ENCODE measurements at places on chromosomes 7 and 10.
A peak's percentile ranks its signal among the peaks of the same experiment; 100 is the strongest.

DNA sequence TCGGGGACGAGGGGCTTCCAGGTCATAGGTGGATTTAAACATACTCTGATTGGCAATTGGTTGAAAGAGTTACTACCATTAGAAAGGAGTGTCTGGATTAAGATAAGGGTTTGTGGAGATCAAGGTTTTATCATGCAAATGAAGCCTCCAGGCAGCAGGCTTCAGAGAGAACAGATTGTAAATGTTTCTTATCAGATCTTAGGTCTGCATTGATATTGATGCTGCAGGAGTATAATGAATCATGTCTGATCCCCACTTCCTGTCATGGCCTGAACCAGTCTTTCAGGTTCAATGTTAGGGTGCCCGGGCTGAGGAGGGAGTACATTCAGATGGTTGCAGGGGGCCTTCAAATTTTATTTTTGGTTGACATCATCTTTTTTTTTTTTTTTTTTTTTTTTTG lies 51.4 kb downstream of the SH3PXD2A start:
- DNase-seq, result no peak

DNA sequence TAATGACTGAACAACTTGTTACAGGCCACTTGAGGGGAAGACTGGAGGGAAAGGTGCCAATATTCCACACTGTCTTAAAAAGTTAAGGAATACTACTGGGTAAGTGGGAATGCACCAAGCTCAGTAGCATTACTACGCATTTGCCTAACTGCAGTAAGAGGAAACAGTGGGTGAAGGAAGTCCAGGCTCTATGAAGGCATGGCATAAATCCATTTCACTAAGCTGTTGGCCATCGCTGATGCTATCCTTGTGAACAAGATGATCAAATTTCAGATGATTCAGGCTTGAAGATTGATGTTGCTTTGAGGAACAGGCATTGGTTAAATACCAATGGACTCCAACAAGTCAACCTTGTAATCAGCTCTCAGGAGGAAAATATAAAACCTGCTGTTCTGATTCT lies 44.2 kb upstream of the TES start:
- DNase-seq, result no peak

- no peak for DNase-seq
Observed at GRCh38 chr7:84043661-84044191, 150.9 kb downstream of the SEMA3A start.

DNA sequence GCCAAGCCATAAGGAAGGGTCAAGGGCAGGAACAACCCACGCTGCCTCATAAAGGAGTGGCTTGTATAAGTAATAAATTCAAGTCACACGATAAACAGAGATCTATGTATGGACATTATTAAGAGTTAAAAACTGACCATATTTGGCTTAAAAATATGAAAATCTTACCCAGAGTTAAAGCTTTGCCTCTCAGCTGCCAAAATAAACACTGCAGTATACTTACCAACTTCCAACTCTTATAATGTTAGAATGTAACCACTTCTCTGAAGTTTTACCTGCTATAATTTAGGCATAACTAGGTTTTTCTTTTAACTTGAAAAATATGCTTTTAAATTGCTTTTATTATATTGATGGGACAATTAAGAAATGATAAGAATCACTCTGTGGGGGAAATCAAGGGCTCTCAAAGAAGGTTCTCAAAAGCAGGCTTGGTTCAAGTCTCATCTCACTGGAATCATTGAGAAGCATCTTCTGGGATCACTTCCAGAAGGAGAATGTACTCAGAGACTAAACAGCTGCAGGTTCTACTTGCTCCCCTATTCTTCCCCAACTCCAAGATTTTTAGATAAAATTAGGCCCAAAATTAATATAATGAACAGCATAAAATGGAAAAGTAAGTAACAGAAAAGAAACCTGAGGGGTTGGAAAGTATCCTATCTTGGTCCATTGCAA lies 16.1 kb upstream of the CAV2 start:
- no peak for DNase-seq

DNA sequence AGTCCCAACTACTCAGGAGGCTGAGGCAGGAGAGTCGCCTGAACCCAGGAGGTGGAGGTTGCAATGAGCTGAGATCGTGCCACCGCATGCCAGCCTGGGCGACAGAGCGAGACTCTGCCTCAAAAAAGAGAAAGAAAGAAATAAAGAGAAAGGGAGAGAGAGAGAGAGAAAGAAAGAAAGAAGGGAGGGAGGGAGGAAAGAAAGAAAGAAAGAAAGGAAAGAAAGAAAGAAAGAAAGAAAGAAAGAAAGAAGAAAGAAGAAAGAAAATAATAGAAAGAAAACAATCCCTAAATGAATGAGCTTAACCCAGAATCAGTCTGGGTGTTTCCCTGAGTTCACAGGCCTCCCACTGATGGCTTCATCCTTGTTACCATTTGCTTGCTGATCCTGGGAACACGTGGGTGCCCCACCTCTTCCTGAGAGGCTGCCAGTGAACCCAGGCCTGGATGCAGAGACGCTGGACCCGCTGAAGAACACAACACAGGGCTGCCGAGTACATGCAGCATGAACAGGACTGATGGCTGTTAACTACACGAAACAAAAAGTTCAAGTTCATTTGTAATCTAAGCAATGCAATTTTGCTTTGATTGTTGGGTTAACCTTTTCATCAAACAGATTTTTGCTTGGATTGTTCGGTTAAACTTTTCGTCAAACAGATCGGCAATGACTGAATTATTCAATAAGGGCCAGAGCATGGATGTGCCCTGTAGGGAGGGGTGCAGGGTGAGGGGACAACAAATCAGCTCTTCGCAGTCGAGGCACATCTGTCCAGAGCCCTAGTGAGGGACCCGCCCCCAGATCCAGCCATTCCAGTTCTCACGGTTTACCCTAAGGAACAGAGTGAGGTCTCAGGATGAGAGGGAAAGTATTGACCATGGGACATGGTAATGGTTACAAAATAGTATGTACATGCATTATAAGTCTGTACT lies 11.5 kb downstream of the NPFFR1 start:
- DNase-seq, result no peak

GRCh38 chr7:99839287-99840021 lies 11.6 kb downstream of the CYP3A43 start:
- DNase-seq, result no peak

- no peak for DNase-seq
Observed at GRCh38 chr10:77024461-77024860, 613.1 kb downstream of the KCNMA1 start.

GRCh38 chr10:3281941-3282673 lies 109.5 kb upstream of the PITRM1 start:
- DNase-seq, result no peak

DNA sequence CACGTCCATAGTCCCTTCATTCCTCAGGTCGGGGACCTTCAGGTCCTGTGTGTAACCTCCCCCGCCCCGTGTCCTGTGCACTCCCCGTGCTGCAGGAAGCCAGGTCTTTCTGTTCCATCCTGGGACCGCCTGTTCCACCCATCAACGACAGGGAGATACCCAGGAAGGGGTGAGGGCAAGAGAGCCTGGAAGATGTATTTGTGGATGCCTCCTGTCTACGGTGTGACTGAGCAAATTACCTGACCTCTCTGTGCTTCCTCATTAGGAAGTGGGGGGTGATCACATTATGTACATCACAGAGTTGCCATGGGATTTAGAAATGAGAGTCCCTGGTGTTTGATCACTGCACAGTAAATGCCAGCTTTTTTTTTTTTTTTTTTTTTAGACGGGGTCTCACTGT lies 46.3 kb downstream of the GRID2IP start:
- no peak for DNase-seq

DNA sequence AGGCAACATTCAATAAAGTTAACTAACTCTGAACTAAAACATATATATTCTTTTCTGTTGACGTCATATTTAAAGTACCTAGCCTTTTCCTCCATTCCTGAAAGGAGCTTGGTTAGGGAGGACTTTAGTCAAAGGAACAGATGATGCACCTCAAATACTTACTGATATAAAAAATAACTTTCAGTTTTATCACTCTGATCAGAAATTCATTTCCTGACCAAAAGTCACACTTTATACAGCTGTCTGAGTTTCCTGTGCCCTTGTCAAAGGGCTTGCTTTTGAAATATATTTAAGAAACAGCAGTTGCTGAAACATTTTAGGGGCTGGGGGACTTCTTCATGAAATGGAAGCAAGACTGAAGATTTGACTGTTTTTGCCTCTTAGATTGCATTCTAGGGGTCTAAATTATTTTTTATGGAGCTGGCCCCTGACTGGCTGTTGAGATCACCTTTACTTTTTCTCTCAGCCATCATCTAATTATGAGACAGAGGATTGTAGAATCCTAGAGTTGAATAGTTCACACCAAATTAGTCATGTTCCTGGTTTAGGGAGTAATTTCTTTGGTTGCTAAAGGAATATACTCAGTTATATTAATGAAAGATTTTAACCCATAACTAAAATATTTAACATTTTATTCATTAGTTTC lies 46.6 kb downstream of the GLCCI1 start:
- no peak for DNase-seq

DNA sequence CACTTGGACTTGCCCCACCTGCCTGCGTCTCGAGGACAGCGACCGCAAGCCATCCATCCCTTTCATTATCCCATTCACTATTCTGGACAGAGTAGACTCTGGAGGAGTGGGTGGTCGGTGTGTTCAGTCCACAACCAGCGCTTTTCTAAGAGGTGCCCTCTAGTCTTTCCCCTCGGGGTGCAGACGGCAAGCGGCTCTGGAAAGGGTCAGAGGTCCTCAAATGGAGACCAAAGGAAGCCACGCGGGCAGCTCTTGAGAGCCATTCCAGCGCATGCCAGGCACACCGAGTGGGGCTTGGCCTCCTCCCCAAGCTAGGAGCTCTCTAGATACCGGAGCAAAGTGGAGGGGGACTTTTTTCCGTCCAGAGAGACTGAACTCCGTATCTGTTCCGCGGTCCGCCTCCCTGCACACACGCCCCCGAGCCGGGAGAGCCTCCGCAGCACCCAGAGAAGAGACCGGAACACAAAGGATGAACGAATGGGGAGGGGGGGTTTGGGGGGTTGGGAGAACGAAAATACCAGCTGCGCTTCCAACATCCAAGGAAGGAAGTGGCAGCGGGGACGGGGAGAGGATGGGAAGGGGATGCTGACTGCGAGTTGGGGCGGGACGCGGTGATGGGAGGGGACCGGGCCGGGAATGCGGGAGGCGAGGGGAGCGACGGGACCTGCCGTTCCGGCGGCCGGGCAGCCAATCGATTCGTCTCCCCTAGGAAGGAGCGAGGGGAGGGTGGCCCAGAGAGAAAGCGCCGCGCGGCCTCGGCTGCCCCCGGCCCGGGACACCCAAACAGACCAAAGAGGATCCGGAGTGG lies 515 bp downstream of the GSDME start:
- peak; percentile 38 for DNase-seq

- DNase-seq, result no peak
Observed at GRCh38 chr10:88232029-88232895, 350.9 kb downstream of the RNLS start.

- no peak for DNase-seq
Observed at GRCh38 chr10:99280472-99280871, 44.8 kb upstream of the HPSE2 start.

GRCh38 chr7:146150153-146150552 lies 33.6 kb downstream of the CNTNAP2 start:
- no peak for DNase-seq

GRCh38 chr10:119131512-119132240 lies 27.8 kb downstream of the DENND10 start:
- DNase-seq, result peak; percentile 29

GRCh38 chr10:101484175-101484745 lies 103.8 kb downstream of the POLL start:
- DNase-seq, result no peak

GRCh38 chr7:132179080-132179430 lies 397.2 kb downstream of the PLXNA4 start:
- DNase-seq, result no peak

DNA sequence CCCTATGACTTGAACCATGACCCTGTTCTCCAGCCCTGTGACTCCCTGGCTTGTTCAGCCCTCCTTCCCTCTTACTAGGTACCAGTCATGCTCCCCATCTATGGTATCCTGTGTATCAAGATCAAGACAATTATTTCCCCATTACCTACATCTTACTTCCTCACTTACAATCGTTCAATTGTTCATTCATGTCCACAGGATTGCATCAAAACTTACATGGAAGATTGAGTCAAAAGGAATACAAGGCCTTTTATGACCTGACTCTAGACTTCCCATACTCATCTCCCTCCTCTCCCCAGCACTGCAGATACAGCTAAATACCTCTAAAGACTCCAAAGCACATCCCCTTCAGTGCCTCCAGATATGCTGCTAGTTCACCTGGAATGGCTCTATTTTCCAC lies 109.2 kb downstream of the CTTNBP2 start:
- no peak for DNase-seq

DNA sequence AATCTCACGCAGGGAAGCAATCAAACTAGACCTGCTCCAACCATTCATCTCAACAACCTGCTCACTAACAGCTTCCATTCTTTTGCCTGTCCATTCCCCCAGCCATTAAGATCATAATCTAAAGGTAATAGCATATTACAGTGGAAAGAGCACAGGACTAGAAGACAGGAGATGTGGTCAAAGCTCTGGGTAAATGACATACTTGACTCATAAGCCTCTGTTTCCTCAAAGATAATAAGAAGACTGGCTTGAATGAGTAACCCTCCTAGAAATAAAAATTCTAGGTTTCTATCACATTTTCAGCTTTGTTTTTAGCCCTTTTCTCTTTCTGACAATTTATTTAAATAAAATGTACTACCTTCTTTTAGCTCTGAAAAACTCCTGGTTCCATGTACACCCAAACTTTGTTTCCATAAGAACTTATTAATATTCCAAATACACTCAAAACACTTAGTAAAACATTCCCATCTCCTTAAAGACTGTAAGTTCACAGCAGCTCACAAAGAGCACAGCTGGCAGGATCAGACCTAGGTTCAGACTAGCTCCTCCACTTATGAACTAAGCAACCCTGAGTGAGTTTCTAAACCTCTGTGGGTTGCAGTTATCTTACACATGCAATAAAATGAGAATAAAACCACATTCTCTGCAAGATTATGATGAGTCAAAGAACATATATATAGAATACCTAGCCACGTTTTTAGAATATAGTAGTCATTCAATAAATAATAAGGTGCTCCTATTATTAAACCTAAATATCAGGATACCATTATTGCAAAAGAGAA lies 11.6 kb downstream of the FAM204A start:
- no peak for DNase-seq

- no peak for DNase-seq
Observed at GRCh38 chr10:44334621-44335184, 50.2 kb downstream of the CXCL12 start.

DNA sequence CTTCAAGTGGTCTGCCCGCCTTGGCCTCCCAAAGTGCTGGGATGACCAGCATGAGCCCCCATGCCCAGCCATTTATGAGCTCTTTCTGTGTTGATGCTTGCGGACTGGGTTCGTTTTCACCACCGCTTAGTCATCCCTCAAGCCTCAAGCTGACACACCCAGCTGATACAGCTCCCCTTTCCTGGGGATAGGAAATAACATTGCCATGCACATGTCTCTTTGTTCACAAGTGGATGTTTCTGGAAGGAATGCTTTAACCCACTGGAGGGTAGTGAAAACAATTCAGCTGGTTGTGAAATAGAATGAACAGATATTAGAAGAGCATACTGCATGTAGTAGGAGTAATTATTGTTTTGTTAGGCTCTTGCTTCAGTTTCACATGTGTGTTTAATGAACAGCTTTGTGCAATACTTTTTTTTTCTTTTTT lies 8.5 kb upstream of the METTL27 start:
- no peak for DNase-seq

- DNase-seq, result peak; percentile 23
Observed at GRCh38 chr7:41882745-41883420, 180.0 kb upstream of the INHBA start.

GRCh38 chr7:106655703-106656498 lies 5.1 kb downstream of the CCDC71L start:
- DNase-seq, result no peak

- no peak for DNase-seq
Observed at GRCh38 chr7:7504910-7505704, 30.6 kb downstream of the COL28A1 start.

Measured in stimulated activated naive CD8-positive, alpha-beta T cell treated with anti-CD3 and anti-CD28 coated beads, Interleukin-15, Interleukin-2, amounts not matched to agents 100 U/mL and 50 U/mL, for 24 hours (primary cell).